Mammary epithelial cell (primary cell): ENCODE measurements at places on chromosomes 2 and 18. TPM values are rescaled to one million over a fixed set of nuclear protein-coding genes. Genes with fewer than 3 reads are reported as not detected.

Gene REG3A
- polyA plus RNA-seq = not detected

Gene OBSL1
- polyA plus RNA-seq = 30.8 TPM

Gene CFAP210
- polyA plus RNA-seq = not detected

Gene COL4A4
- polyA plus RNA-seq = 0.01 TPM

Gene VWA3B
- 0.16 TPM for polyA plus RNA-seq
